Stimulated activated CD8-positive, alpha-beta memory T cell treated with anti-CD3 and anti-CD28 coated beads, Interleukin-15, amount 100 ng/mL, for 24 hours (primary cell): ENCODE measurements at places on chromosomes 2 and 18.
A peak's percentile ranks its signal among the peaks of the same experiment; 100 is the strongest.

GRCh38 chr2:38174646-38175423 lies 98.9 kb upstream of the CYP1B1 start:
- DNase-seq: no peak

DNA sequence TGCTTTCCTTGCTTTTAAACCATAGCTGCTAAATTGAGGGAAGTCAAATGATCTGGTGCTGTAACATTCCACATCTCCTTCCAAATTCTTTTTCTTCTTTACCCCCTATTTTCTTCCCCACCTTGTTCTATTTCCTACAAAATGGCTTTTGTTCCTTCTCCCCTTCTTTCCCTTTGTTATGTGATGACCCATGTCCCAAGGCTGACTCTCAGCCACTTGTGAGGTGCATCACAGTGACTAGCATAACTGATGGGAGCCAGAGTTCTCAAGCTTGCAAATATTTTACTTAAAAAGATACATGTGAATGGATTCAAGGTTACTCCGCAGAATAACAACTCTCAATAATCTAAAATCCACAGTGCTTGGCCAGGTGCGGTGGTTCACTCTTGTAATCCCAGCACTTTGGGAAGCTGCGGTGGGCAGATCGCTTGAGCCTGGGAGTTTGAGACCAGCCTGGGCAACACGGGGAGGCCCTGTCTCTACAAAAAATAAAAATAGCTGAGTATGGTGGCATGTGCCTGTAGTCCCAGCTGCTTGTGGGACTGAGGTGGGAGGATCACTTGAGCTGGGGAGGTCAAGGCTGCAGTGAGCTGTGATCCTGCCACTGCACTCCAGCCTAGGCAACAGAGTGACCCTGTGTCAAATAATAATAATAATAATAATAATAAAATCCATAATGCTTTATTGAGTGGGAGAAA lies 100.1 kb upstream of the CERS6 start:
- DNase-seq: no peak

DNA sequence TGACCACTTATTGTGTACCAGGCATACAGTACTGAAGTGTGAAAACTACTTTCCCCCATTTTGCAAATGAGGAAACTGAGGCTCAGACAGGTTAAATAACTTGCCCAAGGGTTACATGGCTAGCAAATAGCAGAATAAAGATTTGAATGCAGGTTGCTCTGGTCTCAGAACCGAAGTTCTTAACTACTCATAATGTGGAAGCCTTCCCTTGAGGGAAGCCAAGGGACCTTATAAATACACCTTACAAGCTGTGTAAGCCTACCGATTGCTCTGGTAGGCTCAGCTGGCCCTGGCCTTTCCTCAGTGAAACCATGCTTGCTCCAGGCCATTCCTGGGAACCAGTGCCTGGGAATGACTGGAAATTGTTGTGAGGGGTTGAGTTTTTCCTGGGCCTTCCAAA lies 114.6 kb upstream of the CDCA7 start:
- DNase-seq: no peak

DNA sequence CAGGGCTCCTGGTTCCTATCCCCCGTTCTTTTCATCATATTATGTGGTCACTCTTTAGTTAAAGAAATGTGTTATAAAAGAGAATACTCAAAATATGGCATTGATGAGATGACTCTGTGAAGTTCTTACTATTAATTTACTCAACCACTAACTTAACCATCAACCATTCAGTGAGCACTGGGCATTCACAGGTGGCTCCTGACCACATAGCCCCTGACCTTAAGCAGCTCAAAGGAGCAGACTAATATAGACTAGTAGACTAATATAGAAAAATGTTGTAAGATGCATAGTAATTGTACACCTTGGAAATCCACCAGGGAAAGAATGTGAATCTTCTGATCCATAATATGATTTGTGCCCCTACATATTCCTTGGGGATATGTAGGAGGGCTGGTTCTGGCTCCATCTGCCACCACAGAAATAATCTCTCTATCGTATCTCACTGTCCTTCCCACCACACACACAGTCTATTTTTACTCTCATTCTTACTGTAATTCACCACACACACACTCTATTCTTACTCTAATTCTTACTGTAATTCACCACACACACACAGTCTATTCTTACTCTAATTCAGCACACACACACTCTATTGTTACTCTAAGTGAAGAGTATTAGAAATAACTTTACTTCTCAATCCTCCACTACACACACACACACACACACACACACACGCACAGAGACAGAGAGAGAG lies 188.9 kb upstream of the ITGA4 start:
- no peak for DNase-seq

GRCh38 chr2:407630-408029 lies 119.7 kb upstream of the ALKAL2 start:
- DNase-seq: no peak

DNA sequence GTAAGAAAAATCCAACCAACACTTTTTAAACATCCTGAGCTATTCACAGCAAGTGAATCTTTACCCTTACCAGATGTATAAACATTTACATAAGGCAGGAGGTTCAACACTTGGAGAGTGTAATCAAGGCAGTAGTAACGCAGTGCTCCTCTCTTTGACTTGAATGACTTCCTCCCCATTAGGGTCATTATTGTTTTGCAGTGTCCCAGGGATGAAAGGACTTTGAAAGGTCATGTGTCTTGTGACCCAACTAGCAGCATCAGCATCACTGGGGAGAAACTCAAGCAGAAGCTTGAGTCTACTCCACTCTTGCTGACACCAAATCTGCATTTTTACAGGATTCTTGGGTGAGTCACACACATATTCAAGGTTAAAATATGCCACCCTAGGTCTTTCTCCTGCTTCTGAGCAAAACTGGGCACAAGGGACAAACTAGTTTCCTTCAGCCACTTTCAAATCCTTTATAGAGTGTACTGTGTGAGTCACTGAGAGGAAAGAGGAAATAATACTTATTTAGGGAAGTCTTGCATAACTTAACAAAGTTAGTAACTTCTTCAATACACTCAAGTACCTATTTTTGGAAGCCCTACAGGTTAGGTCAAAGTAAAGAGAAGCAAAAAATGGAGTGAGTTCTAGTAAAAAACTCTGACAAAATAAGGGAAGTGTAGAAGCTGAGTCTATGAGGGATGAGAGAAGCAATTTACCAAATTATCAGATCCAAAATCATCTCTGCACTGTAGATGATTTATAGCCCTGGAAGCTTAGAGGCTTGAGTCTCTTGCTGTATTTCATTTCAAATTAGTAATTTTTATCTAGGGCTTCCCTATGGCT lies 51.0 kb upstream of the EML4 start:
- DNase-seq: no peak

- no peak for DNase-seq
These were observed 1077.9 kb upstream of the ZEB2 start for GRCh38 chr2:145597809-145598208.

DNA sequence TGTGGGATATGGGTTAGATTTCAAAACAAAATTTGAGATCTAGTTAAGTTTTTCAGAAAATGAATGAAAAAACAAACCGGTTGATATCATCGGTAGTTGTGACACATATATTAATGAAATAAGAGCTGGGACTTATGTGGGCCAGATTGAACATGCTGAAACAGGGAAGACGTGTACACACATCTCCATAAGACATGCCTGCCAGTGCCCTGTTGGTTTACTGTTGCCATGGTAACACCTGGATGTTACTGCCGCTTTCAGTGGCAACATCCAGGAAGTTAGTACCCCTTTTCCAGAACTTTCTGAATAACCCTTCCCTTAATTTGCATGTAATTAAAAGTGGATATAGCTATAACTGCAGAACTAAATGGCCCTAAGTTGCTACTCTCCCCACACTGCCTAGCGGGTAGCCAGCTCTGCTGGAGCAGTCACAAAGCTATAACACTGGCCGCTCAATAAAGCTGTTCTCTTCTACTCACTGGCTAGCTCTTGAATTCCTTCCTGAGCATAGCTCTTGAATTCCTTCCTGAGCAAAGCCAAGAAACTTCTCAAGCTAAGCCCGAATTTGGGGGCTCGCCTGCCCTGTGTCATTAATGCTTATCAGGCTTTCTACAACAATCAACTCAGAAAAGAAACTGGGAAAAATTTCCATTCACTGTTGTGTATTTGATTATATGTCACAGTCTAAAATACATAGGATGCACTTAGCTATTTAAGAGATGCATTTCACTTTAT lies 776.3 kb upstream of the CDH7 start:
- no peak for DNase-seq

DNA sequence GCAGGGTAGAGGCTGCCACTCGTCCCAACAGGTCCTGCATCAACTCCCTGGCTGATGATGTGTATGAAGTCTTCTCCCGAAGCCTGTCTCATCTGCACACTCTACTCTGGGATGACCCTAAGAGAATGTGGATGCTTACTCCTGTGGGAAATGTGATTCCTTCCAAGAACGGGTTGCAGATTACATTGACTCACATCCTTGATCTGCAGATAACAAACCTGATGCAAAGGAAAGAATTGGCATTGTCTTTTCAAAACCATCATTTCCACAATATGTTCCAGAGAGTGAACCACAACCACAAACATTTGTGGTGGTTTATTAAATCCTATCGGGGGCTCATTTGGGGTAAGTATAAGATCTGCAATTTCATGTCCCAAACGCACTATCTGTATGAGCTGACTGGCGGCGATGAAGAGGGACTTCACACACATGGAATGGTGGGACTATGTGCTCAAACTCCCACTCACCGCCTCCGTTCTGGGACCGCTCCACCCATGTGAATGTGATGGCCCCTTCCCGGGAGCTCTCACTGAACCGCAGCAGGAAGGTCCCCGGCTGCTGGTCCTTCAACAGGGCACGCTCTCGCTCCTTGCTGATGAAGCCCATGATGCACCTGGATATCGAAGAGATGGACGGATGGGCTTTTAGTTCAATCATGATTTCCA lies 35.5 kb downstream of the STAT1 start:
- DNase-seq: no peak

DNA sequence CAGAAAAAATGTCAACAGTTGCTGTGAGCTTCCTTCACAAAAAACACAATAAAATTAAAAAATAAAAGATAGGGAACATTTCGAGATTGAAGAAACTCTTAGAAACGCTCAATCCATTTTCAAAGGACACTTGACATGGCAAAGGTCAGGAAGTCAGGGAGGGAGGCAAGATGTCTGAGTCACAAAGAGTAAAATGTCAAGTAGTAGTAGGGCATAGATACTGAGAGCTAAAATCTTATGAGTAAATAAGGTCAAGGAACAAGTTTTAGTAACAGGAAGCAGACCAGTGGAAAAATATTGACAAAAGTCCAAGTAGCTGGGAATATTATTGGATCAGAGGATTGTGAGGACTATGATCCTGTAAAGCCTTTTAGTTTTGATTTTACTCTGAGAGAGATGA lies 495.6 kb downstream of the TMX3 start:
- no peak for DNase-seq

DNA sequence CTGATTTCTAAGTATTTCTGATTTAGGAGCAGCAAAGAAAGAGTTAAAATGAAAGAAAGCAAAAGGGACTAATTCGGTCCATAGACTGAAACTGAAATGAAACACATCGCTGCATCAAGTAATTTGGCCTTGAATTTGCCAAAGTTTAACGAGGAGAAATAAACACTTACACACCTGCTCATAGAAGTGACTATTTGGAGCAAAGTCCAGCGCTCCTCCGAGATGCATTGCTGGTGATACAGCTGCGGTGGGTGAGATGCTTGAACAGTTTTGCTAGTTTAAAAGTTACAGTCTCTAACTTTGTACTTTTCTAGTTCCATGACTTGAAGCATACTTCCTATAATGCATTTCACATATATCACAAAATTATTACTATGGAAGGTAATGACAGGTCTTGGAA lies 18.3 kb downstream of the GALR1 start:
- DNase-seq: no peak

DNA sequence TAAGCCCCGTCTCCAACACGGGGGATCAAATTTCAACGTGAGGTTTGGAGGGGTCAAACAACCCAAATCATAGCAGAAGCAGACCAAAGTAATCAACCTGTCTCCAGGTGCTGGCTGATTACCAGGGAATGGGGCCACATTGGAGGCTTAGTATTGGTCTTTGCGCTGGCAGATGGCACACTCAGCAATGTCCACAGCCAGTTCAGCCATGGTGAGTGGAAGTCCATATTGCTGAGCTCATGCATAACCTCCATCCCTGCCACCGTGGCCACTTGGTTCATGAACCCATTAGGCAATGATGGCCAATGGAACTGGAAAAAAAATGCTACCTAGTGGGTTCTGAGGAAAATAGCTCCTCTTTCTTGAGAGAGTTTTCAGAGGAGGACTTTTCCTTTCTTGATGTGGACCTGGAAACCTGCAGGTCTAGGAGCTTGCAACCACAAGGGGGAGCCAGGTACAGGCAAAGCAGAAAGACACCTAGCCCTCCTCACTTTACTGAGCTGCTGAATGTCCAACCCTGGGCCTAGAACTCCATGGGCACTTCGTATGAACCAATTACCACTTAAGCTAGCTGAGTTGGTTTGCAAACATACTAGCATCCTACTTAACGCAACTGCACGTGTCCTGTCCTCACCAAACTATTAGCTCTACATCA lies 128.0 kb upstream of the GYPC start:
- DNase-seq: peak; percentile 18

DNA sequence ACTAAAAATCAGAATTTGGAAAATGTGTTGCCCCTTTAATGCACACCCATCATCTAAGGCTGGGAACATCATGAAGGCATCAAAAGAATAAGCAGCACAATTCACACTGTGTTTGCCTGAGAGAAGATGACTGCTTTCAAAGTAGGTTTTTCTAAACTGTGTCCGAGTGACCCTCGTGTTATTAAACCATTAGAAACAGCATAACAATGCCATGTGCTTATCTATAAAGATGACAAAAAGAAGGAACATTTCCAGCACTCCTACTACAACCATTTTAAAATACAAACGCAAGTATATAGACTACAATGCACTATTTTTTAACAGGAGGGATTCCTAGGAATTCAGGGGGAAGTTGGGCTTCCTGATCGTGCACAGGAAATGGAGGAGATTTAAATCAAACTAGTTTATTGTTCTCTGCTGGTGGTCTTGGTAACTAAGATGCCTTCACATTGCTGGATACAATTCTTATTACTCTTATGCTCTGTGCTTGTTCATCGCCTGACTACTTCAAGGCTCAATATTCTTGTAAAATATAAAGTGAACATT lies 305.9 kb upstream of the CCDC68 start:
- no peak for DNase-seq
